ENCODE measurements at places on chromosomes 13 and 19.

DNA sequence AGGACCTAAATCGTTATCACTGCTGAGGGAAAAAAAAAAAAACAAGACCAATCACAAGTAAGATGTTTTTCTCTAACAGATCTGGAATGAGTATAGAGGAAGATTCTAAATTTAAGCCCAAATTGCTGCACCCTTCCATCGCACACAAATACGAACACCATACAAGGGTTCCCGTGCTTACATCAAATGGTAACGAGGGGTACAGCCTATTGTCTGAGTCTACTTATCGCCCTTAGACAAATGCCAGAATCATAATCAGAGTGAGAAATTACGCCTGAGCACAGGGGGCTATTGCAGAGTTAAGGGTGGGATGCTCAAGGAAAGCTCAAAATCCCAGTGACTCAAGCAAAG lies 603 bp downstream of the ZC3H13 start:
- no peak for DNase-seq

DNA sequence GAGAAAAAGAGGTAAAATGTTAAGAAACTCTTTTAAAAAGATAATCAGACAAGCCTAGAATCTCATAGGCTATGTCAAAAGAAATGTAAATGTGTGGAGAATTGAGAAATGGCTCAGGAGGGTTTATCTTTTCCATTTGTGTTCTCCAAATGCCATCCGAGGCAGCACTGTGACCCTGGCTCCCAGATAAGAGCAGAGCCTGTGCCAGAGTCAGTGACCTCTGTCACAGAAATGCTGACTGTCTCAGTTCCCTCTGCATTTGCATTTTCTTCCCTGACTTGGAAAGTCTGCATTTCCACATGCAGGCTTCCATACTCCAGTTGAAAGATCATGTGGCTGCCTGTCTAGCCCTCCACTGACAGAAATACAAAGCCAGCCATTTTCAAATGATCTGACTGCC lies 42.0 kb downstream of the SERTM1 start:
- DNase-seq, result no peak

DNA sequence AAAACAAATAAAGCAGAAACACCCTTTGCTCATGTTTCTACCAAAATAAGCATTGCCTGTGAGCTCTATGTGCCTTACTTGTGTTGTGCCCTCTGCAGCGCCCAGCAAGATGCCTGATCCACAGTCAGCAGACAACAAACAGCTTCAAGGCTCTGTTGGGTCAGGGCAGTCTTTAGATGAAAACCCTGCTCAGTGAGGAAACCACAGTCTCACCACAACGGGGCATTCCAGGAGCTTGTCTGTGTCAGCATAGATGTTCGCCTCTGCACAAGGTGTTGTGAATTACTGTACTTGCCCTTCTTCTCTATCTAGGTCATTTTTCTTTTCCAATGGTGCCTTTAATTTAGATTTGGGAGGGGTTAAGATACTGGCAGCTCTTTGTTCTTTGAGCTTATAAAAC lies 251.9 kb downstream of the COL4A1 start:
- DNase-seq, result no peak

DNA sequence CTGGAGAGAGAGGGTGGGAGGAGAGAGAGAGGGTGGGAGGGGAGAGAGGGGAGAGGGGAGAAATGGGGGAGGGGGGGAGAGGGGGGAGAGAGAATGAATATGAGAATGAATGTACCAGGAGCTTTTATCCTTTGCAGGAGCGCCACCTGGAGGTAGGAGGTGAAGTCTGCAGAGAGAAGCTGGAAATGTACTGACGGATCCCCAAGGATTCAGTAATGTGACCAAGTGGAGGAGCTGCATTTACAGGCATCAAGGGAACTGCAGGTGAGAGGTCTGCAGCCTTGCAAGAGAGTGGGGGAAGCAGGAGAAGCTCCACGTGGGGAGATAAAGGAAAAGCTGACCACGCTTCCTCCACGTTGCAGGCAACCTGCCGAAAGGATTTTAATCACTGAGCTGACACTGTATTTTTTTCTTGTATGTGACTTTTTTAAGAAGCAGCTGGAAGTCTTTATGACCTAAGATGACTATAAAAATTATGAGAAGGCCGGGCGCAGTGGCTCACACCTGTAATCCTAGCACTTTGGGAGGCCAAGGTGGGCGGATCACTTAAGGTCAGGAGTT lies 33.7 kb downstream of the VSTM1 start:
- peak; percentile 92 for DNase-seq

DNA sequence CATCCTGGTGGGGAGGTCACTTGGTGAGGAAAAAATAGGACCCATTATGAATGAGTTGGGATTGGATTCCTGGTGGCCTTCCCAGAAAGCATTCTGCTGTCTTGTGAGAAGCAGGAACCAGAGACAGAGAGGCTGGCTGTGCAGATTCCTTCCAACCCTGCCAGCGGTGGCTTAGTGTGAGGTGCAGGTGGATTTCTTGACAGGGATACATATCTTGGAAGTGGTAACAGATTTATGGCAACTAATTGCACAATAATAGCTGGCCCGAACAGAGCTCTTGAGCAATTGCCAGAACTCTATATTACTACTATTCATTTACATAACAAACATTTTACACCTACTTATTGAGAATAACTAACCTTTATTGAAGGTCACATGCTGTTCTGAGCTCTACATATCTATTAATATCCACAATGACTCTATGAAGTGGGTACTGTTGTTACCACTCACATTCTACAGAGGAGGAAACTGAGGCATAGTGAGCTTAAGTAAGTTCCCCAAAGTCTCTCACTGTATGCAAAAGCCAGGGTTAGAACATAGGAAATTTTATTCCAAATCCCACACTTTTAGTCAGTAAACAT lies 173.9 kb upstream of the SERP2 start:
- DNase-seq, result no peak

- DNase-seq, result no peak
Observed at GRCh38 chr13:82522872-82523271, 1359.4 kb downstream of the SLITRK1 start.

GRCh38 chr19:3087769-3088168 lies 6.4 kb upstream of the GNA11 start:
- DNase-seq, result no peak

GRCh38 chr13:60163478-60164233 lies at the start of gene DIAPH3:
Gene DIAPH3 (minus strand): TSS chr13:60163928. CDS start chr13:60163766, 162 bp downstream.
- DNase-seq, result peak; percentile 99

- DNase-seq, result peak; percentile 92
Observed at GRCh38 chr19:17339088-17339741, 1.9 kb downstream of the GTPBP3 start.

DNA sequence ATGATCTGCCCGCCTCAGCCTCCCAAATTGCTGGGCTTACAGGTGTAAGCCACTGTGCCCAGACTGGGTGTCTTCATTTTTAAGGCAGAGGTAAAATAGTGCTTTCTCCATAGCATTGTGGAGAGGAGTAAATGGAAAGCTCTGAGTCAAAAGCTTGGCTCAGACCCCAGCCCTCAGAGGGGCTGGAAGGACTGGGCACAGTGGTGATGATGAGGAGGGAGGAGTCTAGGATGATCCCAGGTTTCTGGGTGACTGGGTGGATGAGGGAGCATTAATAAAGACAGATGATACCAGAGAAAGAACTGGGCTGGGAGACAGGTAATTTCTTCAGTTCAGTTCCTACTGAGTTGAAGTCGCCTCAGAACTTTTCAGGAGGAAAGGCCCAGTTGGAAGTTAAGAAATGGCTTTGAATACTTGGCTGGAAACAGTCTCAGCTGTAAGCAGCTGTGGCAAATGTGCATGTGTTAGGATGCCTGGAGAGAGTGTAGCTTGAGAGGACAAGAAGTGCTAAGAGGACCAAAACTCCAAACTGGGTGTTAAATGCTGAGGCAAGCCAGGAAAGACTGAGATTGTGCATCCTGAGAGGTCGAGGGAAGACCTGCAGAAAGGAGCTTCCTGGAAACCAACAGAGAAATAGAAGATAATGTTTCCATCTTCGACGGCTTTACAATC lies 37.1 kb upstream of the MEDAG start:
- no peak for DNase-seq

DNA sequence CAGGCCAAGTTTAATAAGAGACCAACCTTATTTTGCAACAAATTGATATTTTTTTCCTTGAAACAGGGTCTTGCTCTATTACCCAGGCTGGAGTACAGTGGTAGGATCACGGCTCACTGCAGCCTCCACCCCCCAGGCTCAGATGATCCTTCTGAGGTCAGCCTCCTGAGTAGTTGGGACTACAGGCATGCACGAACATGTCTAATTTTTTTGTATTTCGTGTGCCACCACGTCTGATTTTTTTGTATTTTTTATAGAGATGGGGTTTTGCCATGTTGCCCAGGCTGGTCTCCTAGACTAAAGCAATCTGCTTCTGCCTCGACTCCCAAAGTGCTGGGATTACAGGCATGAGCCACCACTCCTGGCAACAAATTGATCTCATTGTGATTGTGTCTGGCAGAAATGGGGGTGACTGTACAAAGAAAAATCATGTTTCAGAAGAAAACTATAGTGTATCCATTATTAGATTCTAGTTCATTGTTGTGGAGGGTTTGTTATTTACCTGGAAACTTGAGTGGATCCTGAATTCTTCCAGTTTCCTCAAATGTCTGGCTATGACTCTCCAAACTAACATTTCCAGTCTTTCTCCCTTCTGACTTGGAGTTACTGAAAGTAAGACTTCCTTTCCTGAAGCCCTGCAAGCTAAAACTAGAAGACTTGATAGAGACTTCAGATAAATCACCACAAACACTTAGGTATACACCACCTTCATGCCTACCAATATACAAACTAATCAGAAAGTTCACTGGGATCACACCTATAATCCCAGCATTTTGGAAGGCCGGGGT lies 17.3 kb upstream of the AKT2 start:
- no peak for DNase-seq

DNA sequence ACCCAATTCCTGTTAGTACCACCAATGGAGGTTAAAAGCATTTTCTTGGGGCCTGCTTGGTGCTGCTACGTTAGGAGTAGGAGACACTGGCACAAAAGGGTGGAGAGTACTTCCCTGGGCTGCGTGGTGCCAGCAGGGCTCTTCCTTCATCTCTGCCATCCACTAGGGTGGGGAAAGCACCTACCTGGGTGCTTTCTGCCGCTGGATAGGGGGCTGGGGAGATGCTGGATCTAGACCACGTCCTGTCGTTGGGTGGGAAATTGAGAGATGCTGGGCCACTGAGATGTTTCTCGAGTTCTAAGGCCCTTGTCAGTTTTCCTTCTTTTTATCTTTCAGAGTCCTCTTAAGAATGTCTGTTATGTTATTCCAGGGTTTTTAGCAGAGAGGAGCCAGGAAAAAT lies 6.7 kb upstream of the FCGBP start:
- no peak for DNase-seq

DNA sequence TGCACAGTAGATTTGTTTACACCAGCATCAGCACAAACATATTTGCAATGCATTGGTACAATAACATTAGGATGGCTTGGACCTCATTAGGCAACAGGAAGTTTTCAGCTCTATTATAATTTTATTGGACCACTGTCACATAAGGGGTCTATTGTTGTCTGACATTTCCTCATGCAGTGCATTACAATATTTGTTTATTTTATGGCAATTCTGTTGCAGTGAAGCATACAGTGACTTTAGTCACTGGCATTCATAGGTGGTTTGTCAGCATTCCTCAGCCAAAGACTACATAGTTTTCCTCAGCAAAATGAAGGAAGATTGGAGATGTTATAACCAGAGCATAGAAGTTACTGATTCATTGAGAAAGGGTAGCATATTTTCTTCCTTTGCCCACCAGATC lies 1732.9 kb downstream of the PCDH9 start:
- no peak for DNase-seq

GRCh38 chr19:21900401-21900800 lies 64.4 kb upstream of the ZNF43 start:
- no peak for DNase-seq

DNA sequence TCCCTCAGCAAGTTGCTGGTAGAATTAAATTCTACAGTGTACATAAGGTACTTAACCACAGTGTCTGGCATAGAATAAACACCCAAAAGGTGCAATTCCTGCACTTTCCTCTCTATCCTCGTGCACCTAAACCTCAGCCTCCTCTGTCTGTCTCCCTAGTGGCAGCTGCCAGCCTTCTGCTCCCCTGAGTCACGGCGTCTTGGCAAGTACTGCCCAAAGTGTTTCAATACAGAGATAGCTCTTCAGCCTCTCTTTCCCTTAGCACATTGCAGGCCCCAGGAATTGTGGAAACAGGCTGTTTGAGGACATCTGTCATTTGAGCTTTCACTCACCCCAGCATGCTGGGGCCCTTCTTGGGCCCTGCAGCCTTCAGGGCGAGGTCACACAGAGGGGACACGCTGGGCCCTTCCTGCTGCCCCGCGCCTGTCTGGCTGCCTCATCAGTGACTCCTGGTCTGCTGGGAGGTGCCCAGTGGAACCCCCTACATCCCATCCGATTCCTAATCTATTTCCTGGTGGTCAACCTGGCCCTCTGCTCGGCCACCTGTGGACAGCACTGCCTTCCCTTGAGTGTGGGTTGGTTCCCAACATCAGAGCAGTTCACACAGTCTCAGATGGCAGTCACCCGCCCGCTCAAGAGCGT lies 19.3 kb downstream of the COL4A2 start:
- peak; percentile 66 for DNase-seq

GRCh38 chr13:91141543-91142061 lies 205.9 kb upstream of the MIR17HG start:
- DNase-seq, result no peak

DNA sequence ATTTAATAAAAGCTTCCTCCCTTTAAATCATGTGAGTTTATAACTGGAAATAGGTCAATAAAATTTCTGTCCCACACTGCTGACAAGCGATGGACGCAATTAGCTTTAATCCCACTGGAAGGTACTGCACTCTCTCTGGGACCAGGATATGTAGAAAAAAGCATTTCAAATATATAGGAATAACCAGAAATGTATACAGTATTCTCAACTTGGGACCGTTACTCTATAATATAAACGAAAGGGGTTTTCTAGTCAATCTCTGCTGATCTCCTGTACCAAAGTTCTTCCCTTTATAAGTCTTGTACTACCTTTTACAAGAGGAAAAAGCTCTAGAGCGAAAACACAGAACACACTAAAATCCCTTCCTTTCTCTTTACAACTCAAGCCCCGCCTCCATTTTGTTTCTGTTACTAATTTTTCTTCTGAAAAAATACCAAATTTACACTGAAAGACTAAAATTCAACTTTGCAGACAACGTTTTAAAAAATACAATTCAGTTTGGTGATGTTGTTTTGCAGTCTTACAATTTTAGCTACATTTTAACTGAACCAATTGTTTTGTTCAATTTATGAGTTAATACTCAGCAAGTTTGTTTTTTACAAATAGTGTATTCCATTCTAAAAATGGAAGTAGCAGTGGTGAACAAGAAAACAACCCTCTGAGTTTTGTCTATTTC lies 1.7 kb upstream of the USPL1 start:
- DNase-seq, result no peak

DNA sequence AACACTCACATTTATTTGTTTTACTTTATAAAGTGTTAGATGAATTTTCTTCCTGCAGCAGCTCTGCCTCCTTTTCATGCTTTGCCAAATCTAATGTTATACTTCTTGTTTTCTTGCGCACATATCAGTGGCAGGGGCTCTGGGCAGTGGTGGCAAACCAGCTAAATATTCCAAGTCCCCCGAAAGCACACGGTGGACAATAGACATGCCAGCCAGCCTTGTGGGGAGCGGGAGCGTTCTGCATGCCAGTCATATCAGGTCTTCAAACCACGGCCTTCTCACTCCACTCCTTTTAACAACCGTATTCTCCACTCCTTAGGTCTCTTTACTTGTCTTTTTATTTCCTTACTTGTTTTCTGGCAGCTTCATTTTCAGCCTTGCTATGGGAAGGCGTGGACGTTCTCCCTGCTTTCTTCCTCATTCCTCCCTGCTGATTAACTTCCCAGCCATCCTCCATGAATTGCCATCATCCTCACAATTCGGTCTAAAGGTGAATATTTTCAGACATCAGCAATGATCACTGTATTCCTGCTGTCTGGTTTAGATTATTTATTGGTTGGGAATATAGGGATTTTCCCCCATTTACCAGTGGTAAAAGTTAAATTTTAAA lies 77.1 kb upstream of the WASF3 start:
- no peak for DNase-seq

- DNase-seq, result no peak
Observed at GRCh38 chr13:46855166-46855565, 41.7 kb downstream of the HTR2A start.

Data from endodermal cell (in vitro differentiated cells).